Right cardiac atrium (tissue), 5 donors: ENCODE measurements at places on chromosomes 1 and 21. TPM values are rescaled to one million over a fixed set of nuclear protein-coding genes. Genes with fewer than 3 reads are reported as not detected.
A peak's percentile ranks its signal among the peaks of the same experiment; 100 is the strongest.

GRCh38 chr1:1606232-1606631 is 6.3 kb upstream of the FNDC10 start:
- no peak for DNase-seq

- DNase-seq, result no peak
Measured at GRCh38 chr1:2230781-2231531, 2.8 kb downstream of the SKI start.

The CR1 gene
- total RNA-seq, result 4.2 TPM

- DNase-seq, result no peak
Measured at GRCh38 chr21:24628046-24628445, 979.2 kb downstream of the MRPL39 start.

The C1orf167 gene
- total RNA-seq, result 2.2 TPM

DNA sequence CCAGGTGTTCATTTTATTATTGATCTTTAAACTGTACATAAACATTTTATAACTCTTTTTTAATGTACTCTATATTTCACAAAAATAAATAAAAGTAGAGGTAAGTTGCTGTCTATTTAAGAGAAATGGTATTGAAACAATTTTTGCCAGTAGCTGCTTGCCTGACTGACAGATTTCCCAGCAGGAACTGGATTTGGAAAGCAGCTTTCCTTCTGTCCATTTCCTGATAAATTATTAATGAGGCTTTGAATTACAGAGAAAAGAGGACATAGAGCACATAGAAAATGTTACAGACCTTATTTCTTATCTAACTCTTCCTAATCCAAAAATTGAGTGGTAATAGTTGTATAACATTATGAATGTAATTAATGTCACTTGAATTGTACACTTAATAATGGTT is 79.7 kb upstream of the BCL10 start:
- DNase-seq, result no peak

The TMEM81 gene
- total RNA-seq, result 3.4 TPM

The COPA gene
- 117 TPM for total RNA-seq

The KPRP gene
- not detected for total RNA-seq

The TSACC gene
- not detected for total RNA-seq

The ANGPTL7 gene
- total RNA-seq, result 4.5 TPM

- DNase-seq, result no peak
Measured at GRCh38 chr1:37137014-37137413, 102.7 kb upstream of the GRIK3 start.

- DNase-seq, result no peak
Measured at GRCh38 chr1:156704166-156704711, 1.1 kb downstream of the CRABP2 start.

DNA sequence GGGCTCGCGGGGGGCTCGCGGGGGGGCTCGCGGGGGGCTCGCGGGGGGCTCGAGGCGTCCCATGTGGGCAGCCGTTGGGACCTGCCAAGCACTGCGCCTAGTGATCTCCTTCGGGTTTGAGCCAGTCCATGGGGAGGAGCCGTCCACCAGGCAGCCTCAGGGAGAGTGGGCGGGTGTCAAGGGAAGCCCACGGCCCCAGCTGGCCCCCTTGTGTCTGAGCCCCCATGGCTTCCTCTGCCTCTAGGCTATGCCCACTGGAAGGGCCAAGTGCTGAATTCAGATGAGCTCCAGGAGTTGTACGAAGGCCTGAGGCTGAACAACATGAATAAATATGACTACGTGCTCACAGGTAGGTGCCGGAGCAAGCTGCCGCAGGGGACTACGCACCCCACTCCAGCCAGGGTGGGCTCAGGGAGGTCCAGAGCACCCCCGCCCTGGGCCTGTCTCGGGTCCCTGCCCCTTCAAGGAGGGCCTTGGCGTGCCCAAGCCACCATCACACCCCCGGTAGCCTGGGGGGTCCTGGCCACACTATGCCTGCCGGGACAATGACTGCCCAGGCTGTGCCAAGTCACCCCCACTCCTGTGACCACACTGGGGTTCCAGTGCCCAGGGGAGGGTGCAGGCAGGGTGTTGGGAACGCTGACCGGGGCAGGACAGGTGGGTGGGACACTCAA is 22.6 kb downstream of the PDXK start:
- DNase-seq, result no peak

DNA sequence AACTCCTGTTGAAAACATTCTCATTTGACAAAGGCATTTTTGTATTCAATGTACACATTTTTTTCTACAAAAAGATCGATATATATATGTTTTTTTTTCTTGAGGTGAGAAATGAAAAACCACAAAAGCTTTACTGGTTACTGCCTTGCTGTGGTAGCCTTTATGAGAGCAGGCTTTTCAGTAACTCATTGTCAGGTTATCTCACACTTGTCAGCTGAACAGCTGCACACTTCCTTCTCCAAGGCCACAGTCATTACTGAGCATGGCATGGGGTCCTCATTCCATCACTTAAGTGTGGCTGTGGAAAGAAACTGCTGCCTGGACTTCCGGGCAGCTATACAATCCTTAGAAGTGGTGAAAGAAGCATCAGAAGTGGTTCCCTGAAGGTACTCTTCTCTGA is 169.3 kb upstream of the ZP4 start:
- DNase-seq, result no peak

The CYP4A11 gene
- total RNA-seq, result not detected

DNA sequence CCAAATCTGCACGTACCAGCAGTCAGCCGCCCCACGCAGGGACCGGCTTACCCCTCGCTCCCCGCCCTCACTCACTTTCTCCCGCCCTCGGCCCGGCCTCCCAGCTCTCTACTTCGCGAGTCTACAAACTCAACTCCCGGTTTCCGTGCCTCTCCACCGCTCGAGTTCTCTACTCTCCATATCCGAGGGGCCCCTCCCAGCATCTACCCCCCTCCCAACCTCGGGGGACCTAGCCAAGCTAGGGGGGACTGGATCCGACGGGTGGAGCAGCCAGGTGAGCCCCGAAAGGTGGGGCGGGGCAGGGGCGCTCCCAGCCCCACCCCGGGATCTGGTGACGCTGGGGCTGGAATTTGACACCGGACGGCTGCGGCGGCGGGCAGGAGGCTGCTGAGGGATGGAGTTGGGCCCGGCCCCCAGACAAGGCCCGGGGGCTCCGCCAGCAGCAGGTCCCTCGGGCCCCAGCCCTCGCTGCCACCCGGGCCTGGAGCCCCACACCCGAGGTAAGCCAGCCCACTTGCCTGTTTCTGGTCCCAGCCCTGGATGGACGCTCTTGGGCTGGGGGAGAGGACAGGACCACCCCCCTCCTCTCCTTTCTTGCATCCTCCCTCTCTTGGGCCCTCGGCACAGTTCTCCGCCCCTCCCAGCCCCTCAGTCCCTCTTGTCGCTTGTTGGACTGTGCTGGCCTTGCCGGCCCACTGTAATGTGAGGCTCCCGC is at the start of gene ARTN:
ARTN (plus strand) TSS at position 416 of the 715 bp plus-strand sequence. CDS start 1,856 bp downstream, outside the sequence.
- DNase-seq, result no peak

DNA sequence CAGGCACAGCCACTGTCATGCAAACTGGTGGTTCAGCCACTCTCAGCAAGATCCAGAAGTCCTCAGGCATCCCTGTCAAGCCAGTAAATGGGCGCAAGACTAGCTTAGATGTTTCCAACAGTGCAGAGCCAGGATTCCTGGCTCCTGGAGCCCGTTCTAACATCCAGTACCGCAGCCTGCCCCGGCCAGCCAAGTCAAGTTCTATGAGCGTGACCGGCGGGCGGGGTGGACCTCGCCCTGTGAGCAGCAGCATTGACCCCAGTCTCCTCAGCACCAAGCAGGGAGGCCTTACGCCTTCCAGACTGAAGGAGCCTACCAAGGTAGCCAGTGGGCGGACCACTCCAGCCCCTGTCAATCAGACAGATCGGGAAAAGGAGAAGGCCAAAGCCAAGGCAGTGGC is 46.6 kb upstream of the IPO9 start:
- DNase-seq, result no peak

The OXCT2 gene
- total RNA-seq, result 6.2 TPM

The KLHDC9 gene
- total RNA-seq, result 5.4 TPM

- peak; percentile 57 for DNase-seq
Measured at GRCh38 chr1:165383067-165383466, 26.6 kb upstream of the LMX1A start.

GRCh38 chr1:41662765-41663437 is 178.4 kb upstream of the EDN2 start:
- DNase-seq, result peak; percentile 79

GRCh38 chr1:54096877-54097240 is 43.5 kb downstream of the TCEANC2 start:
- DNase-seq, result no peak

The ZSCAN20 gene
- 5.9 TPM for total RNA-seq

The POFUT2 gene
- 19.7 TPM for total RNA-seq

DNA sequence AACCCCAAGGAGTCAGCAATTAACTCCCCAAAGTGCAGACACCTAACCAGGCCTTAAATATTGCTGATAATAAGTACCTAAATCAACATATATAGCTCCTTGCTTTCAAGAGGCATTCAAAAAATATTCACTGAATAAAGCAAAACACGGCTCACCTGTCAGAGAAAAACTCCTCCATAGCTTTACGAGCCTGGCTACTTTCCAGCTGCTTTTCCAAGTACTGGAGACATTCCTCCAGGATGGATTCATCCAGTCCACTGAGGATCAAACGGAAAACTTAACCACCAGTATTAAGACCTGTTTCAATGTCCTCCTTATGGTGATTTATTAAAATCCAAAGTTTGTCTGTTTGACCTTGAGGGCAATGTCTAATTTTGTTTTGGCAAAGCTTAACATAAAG is 44.6 kb downstream of the UBR4 start:
- DNase-seq, result no peak

DNA sequence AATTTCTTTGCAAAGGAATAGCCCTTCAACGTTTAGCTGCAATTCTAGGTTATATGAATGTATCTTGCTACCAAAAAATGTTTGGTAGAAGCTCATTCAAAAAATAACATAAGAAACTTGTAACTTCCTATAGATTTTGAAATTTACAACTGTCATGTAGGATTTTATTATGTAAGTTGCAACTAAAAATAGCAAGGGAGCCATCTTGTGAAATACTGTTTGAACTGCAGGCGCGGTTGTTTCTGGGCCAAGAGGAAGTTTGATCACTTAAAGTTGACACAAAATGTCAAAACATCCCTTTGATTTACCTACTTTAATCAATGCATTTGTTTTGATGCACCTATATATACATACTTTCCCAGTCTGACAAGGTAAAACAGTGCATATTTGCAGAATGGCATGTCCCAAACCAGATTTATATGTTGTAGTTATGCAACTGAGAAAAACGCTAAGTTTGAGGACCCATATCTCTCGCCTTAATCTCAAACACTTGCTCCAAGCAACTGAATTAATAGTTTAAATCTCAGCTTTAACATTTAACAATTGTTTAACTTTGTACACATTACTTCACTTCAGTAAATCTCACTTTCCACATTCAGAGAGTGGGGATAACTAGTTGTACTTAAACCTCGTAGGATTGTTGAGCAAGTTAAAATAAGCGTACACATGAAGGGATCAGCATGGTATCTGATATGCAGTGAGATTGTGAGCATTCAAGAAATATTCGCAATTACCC is 63.9 kb downstream of the KCNK2 start:
- no peak for DNase-seq

DNA sequence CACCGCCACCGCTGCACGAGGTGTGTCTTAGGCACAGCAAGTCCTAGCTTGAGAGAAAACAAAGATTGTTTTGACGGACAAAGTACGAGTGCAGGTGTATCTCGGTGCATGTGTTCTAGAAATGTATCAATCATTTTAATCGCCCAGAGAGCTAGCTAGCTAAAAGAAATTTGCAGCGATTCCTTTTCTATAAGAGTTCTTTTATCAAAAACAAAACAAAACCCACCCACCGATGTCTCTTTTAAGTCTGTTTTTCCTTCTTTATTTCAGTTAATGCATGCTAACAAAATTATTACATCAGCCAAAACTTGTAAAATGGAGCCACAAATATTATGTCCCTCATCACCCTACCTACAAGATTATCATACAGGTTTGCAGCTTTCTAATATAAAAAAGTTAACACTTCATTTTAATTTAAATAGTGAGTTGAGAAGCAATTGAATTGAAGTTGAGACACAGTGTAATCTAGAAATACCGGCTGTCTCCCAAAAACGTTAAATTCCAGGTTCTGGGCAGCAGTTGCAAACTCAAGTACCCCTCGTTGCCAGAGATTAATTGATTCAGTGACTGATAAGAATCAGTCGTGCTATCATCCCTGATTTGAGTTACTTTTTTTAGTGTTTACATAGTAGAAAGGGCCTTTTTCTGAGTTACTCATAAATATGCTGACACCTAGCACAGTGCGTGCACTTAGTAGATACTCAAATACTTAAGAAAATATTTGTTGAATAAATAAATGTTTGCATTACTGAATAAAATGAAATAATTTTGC is 1.5 kb upstream of the SYDE2 start:
- DNase-seq, result no peak

DNA sequence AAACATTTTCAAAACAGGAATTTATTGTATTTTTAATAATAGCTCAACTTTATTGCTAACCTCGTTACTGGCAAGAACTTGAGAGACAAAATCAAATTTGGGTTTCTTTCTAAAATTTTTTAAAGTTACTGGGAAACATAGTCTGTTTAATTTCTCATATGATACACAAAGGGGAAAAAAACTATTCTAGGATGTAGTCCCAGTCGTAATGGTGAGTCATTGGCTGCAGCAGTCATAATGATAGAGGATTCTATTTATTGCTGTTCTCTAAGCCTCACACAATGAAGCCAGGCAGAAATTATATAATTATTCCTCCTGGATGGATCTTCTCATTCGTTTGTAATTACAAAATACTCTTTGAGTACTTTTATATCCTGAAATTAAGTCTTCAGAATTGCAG is 326.5 kb upstream of the SGIP1 start:
- no peak for DNase-seq

The CD244 gene
- total RNA-seq, result 1.1 TPM

The VWA1 gene
- total RNA-seq, result 25.0 TPM

DNA sequence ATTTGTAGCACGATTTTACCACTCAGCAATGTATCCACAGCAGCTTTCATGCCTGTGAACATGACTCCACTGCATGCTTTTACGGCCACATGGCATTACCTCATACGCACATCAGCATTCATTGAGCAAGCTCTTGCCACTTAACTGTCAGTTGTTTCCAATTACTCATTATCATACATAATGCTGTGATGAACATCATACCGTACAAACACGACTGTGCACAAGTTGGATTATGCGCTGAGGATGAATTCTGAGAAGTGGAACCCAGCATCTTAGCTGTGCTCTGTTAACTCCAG is 9.6 kb downstream of the UMODL1 start:
- no peak for DNase-seq

The PBX1 gene
- total RNA-seq, result 78.8 TPM

The ATAD3C gene
- 3.4 TPM for total RNA-seq

The RNASEL gene
- 5.3 TPM for total RNA-seq

- DNase-seq, result no peak
Measured at GRCh38 chr1:156148216-156148615, 5.2 kb upstream of the SEMA4A start.

DNA sequence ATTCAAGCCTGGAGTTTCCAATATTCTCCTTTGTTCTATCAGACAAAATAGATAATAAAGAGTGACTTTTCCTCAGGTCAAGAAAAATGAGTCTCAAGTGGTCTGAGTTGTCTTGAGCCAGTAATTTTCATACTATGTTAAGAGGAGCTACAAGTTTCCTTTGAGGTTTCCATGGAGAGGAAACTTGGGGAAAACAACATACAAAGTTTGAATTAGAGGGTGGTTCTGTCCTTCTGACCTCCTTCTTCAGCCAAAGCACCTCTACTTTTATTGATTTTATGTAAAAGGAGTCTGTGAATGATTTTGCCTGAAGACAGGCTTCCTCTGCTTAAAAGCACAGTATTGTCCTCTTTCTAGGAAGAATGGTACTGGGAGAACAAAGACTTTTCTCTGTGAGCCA is 497.2 kb upstream of the PKN2 start:
- no peak for DNase-seq
